ENCODE measurements at places on chromosomes 4 and X.

DNA sequence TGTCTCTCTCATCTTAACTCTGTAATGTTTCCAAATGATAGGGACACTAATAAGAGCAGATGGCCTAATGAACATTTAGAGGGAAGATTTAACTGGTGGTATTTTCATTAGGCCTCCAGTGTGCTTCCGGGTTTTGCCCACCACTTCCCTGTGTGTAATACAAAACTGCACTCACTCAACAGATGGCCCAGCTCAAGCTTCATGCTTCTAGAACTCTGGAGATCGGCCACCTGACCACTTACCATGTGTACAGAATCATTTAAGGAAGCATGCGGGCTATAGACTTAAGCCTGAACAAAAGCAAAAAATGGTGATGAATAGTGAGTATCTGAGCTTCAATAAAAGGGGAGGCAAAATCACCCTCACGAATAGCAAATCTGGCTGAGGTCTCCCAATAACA, 89.3 kb downstream of the SH2D1A start:
- no peak for DNase-seq

- no peak for DNase-seq
Measured at GRCh38 chrX:134936542-134936941, 54.2 kb upstream of the SMIM10 start.

GRCh38 chrX:97401154-97401553, 517.4 kb downstream of the RPA4 start:
- no peak for DNase-seq

GRCh38 chrX:50483283-50483682, 12.7 kb upstream of the DGKK start:
- DNase-seq = no peak

GRCh38 chrX:75273483-75273882, 402 bp upstream of the UPRT start:
- DNase-seq = no peak

GRCh38 chr4:112379306-112379705, 82.1 kb downstream of the ALPK1 start:
- no peak for DNase-seq

DNA sequence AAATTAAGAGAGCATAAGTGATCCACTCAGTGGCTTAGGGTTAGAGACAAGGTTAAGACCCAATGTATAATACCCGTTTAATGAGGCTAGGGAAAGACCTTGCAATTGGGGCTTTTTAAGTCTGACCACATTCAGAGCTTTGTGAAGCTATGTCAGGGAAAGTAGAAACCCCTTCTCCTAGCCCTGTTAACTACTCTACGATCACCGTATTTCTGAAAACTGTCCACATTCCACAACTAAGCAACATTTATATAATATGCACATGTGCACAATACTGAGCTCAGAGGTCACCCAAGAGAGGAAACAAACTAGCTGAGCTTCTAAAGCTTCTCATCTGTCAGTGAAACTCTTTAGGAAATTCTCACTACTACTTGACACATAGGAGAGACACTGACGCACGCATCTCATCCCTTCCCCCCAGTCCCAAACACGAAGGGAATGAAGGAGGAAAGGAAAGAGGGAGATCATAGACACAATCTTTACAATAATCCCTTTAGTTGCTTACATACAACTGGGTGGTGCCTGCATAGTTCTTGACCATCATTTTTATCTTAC, 56.2 kb downstream of the METTL14 start:
- DNase-seq = no peak

DNA sequence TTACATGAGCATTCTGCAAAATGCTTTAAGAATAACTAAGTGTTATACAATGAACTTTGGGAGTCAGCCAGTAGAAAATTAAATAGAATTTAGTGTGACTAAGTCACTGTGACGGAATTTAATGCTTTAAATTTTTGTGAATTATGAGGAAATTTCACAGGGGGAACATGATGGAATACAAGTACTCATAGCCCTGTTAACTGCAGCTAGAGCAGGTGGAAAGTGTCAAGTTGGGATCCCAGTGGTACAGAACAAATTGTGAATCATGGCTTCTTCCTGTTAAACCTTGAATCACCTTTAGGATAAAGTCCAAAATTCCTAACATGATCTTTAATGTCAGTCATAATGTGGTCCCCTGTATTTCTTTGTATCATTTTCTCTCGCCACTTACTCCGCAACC, 212.2 kb upstream of the CENPE start:
- DNase-seq = no peak

- no peak for DNase-seq
Measured at GRCh38 chr4:33998291-33998690, 2246.0 kb downstream of the ARAP2 start.

DNA sequence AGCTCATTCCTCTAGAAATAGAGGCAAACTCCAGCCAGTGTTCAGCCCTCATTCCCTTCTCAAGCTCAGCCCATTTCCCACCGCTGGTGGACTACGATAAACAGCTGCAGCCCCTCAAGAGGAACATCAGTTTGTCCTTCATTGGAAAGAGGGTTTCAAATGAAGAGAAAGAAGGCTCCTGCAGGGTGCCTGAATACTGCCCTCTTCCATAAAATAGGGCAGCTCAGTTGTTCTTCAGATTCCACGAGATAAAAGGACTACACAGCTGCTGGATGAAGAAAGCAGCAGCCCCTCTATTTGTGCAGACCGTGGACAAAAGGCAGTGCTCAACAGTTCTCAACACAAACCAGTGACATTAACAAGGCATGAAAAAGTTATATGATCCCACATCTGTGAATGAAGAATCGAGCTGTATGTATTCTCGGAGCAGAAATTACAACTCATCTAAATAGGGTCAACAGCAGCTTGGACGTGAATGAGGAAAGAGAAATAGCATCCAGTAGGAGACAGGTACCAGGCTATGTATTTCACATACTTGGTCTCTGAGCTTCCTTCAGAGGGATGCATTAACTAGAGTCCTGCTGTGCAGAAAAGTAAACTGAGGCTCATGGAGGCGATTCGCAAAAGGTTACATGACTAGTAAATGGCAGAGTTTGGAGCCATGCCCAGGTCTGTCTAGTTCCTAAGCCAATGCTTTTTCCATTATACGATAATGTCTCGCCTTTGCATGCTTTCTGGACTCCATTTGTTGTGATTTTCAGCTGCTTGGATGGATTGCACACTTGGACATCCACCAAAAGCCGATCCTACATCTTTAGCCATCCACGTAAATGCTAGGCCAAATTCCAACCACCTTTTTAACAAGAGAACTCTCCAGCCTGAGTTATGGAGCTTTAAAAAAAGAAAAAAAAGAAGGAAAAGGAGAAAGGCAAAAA, 301.2 kb upstream of the PPARGC1A start:
- DNase-seq = no peak

DNA sequence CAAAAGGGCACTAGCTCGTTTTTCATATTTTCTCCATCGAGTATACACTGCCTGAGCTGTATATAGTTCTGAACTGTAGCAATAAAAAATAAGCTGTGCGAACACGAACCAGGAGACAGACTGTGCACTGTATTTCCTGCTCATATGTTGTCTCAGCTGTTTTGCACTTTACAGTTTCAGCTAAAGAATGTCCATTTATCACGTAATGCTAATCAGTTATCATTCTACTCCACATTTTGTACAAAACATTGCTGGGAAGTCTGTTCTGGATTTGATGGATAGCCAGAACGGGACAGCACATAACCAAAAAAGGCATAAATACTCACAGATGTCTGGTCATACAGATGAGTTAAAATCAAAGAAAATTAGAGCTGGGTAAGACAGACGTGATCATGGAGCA, 315.5 kb upstream of the ADGRL3 start:
- DNase-seq = no peak

- DNase-seq = no peak
Measured at GRCh38 chr4:47551682-47552081, 66.6 kb downstream of the ATP10D start.

GRCh38 chr4:147794314-147794680, 62.4 kb downstream of the ARHGAP10 start:
- DNase-seq = no peak

DNA sequence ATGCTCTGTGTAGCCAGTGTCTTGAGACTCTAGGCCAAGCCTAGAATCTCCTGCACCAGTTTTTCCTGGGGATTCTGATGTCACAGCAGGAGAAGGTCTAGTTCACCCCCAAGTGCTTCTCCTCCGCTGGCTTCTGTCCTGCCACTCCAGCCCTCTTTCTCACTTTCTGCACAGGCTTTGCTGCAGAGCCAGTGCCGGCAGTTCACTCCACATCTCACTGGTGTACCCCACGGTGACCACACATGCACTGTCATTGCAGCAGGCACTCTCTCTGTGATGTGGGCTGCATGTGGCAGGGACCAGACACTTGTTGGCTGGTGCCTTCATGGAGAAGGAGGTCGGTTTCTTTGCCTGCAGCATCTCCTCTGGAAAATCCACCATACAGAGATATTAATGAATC, 643.8 kb upstream of the GALNTL6 start:
- DNase-seq = no peak

DNA sequence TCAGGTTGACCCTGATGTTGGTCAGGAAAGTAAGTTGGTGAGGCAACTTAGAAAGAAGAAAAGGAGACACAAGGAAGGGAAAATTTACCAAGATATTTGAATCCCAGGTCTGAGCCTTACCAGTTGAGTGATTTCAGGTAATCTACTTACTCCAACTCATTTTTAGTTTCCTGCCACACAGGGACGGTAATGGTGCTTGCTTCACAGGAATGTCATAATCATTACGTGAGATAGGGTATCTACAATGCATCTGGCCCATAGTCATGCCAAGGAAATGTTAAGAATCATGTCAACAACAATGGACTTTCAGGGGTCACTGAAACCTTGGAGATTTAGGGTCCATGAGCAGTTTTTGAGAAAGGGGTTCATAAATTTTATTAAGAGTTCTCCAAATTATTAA, 195.4 kb upstream of the HHIP start:
- no peak for DNase-seq

DNA sequence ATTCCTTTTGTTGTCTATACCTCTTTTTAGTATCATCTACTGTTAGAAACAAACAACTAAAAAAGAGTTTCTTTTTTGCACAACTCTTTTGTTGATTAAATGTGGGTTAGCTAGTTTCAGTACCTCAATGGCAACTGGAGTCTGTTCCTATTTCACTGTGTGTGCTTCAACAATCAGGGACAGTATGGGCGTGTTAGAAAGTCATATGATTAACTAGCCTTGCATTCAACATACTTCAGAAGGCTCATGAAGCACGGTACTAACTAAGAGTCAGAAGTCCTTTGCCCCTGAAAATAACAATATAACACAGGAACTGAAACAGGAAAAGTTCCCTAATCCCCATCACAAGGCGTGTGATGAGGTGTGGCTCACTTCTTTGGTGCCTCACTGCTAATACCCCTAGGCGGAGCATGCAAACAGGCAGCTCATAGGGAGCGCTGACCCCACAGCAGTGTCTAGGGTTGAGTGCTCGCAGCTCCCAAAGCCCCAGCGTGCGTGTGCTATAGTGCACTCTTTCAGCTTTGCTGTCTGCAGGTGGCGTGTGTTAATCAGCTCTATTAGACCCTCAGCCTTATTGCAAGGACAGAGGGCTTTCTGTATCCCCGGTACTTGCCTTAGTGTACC, 203.1 kb upstream of the NDST3 start:
- no peak for DNase-seq

DNA sequence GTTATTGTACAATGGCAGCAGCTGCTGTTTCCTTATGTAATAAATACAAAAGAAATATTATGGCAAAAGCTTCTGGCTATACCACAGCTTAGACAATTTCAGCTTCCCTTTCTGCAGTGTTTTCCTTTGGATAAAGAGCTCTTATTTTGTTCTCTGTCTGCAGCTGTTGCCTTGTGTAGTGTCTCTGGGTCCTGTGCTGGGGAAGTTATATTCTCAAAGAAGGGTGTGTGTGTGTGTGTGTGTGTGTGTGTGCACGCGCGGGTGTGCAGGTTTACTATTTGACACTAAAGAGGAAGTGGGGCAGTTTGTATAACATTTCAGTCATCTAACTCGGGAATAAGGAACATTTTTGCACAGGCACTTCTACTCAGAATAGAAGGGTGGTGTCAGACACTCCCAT, 83.6 kb downstream of the REPS2 start:
- DNase-seq = no peak

- DNase-seq = no peak
Measured at GRCh38 chr4:32909736-32910135, 2189.6 kb downstream of the PCDH7 start.

- DNase-seq = no peak
Measured at GRCh38 chr4:17468619-17469221, 43.2 kb downstream of the QDPR start.

DNA sequence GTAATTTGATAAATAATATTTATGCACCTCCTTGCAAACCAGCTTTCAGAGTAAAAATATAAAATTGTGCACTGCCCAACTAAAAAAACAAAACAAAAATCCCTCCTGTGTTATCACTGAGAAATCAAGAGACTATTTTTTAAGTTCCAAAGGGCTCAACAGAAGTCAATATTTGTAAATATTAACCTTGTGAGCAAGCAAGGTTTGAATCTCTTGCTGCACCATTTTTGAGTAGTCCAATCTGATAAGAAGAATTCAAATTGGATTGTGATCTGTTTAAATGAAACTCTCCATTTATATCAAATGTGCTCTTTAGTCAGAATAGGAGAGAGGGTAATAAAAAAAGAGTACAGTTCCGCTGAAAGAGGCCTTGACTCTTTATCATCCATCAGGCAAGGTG, 520.2 kb downstream of the RAB28 start:
- no peak for DNase-seq

- DNase-seq = no peak
Measured at GRCh38 chr4:31442236-31442635, 722.1 kb downstream of the PCDH7 start.

GRCh38 chr4:15894921-15895916, 43.3 kb downstream of the FGFBP1 start:
- DNase-seq = no peak

DNA sequence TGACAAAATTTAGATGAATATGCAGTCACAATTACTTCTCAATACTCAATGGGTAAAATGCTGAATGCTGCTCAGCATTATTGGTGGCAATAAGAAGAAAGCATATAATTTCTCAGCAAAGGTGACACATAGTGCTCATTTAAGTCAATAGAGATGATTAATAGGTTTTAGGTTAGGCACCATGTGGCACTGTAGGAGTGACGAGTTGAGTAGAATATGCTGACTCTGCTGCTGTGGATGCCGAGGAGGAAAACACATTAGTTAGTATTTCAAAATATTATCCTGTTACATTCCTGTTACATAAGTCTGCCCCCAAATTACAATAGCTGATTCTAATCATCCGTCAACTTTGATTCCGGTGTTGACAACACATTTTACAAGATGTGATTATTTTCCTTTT, 13.7 kb upstream of the CXCL5 start:
- DNase-seq = no peak

Measured in stimulated activated naive B cell treated with anti-CD40 and anti-IgM and Interleukin-4, amounts not matched to agents 10 μg/mL and 1 μg/mL and 100 μg/mL, for 72 hours (primary cell).